ENCODE measurements at places on chromosomes 11 and 22. TPM values are rescaled to one million over a fixed set of nuclear protein-coding genes. Genes with fewer than 3 reads are reported as not detected.
A peak's percentile ranks its signal among the peaks of the same experiment; 100 is the strongest.

Gene LIPT2
- 6.9 TPM for total RNA-seq

Gene BIK
- total RNA-seq, result not detected

Gene KIRREL3
- total RNA-seq, result not detected

Gene SMTNL1
- not detected for total RNA-seq

GRCh38 chr11:107591378-107592230 is 657 bp downstream of the ELMOD1 start:
- no peak overlapping the region for H3K4me3 ChIP-seq
- peaks cover 19% of the 10 kb centered on the region for H3K4me1 ChIP-seq
- peaks cover 25% of the 10 kb centered on the region for H3K27me3 ChIP-seq
- H3K27ac ChIP-seq, result no peak overlapping the region

GRCh38 chr11:64842366-64842759 is 2.1 kb downstream of the CDC42BPG start:
- H3K4me1 ChIP-seq, result peaks cover 21% of the 10 kb centered on the region
- H3K36me3 ChIP-seq, result peaks cover 22% of the 10 kb centered on the region
- no peak for DNase-seq
- H3K27ac ChIP-seq, result peak overlapping the region; percentile 78
- H3K4me3 ChIP-seq, result no peak overlapping the region

DNA sequence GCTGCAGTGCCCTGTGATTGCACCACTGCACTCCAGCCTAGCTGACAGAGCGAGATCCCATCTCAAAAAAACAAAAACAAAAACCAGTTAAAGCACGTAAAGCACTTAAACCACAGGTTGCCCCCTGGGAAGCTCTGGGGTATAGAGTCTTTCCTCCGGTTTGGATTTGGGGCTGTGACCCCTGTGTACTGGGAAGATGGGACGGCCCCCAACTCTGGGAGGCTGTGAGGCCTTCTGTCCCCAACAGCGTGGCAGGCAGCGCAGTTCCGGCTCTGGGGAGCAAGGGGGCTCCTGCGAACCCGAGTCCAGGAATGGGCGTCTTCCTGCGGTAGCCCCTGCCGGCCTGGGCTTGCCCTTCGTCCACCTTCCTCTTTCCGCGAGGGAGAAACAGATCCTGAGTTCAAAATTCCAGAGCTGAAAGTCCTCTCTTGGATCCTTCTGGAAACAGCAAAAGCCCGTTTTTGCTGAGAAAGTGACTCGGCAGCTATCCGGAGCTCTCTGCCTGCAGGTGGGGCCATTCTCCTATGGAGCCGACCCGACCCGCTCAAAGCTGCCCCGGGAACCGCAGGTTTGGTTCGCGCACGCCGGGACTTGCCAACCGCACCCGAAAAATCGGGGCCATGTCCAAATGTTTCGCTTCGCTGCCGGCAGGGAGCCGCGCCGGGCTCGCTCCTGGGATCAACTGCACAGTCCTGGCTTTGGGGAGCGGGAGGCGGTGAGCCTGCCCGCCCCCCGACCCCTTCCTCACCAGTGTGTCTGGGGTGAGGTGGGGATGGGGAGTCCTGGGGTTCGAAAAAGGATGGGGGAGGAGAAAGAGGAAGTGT is 36.3 kb upstream of the POLA2 start:
- peak overlapping the region; percentile 35 for H3K4me3 ChIP-seq
- H3K4me1 ChIP-seq, result peaks cover 37% of the 10 kb centered on the region
- no peak overlapping the region for H3K27ac ChIP-seq
- H3K36me3 ChIP-seq, result no peaks in the 10 kb centered on the region

DNA sequence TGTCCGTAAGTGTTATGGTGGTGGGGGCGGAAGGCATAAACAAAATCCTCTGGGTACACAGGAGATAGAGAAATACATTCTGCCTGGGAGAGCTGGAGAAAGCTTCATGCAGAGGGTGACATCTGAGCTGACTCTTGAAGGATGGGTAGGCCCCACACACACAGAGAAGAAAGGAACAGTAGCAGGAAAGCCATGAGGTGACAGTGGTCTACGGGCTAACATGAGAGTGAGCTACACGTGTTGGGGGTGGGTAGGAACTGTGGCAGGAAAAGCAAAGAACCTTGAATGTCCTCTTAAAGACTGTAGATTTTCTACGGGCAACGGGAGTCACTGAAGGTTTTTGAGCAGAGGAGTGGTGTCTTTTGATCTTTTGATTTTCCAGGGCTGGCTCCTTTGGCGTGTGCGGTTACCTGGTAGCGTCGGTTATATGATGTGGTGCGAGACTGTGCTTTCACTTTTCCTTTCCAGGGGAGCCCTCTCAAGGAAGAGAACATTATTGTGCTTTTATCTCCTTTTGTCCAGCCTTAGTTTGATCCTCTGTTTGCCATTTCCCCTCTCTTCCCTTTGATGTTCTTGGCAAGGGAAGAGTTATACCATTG is 39.7 kb downstream of the ADAMTS8 start:
- no peaks in the 10 kb centered on the region for H3K36me3 ChIP-seq
- H3K4me1 ChIP-seq, result peaks cover 14% of the 10 kb centered on the region
- DNase-seq, result no peak
- no peak overlapping the region for H3K27ac ChIP-seq
- H3K27me3 ChIP-seq, result no peaks in the 10 kb centered on the region

GRCh38 chr22:35089139-35089538 is 23.2 kb downstream of the ISX start:
- no peak for DNase-seq
- H3K4me1 ChIP-seq, result no peaks in the 10 kb centered on the region
- no peaks in the 10 kb centered on the region for H3K36me3 ChIP-seq
- no peaks in the 10 kb centered on the region for H3K27me3 ChIP-seq
- H3K4me3 ChIP-seq, result no peak overlapping the region

DNA sequence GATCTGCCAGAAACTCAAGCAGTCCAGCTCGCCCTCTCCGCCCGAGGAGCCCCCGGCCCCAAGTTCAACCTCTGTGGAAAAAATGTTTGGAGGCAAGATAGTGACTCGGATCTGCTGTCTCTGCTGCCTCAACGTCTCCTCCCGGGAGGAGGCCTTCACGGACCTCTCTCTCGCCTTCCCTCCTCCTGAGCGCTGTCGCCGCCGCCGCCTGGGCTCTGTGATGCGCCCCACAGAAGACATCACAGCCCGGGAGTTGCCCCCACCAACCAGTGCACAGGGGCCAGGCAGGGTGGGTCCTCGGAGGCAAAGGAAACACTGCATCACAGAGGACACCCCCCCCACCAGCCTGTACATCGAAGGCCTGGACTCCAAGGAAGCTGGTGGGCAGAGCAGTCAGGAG is 20.8 kb downstream of the USP35 start:
- H3K36me3 ChIP-seq, result no peaks in the 10 kb centered on the region
- H3K27ac ChIP-seq, result no peak overlapping the region
- H3K27me3 ChIP-seq, result no peaks in the 10 kb centered on the region
- no peaks in the 10 kb centered on the region for H3K4me1 ChIP-seq

GRCh38 chr22:23520863-23521440 is 59.1 kb downstream of the IGLL1 start:
- peak overlapping the region; percentile 97 for H3K27ac ChIP-seq
- H3K27me3 ChIP-seq, result no peaks in the 10 kb centered on the region
- H3K4me3 ChIP-seq, result peak overlapping the region; percentile 51
- H3K4me1 ChIP-seq, result peaks cover 22% of the 10 kb centered on the region

GRCh38 chr11:12212174-12212820 is 101.9 kb downstream of the MICAL2 start:
- no peak overlapping the region for H3K4me3 ChIP-seq
- peaks cover 32% of the 10 kb centered on the region for H3K4me1 ChIP-seq
- no peak overlapping the region for H3K27ac ChIP-seq
- no peak for DNase-seq
- H3K27me3 ChIP-seq, result no peaks in the 10 kb centered on the region

GRCh38 chr22:44554411-44554810 is 56.4 kb upstream of the RTL6 start:
- H3K27ac ChIP-seq, result no peak overlapping the region
- H3K36me3 ChIP-seq, result no peaks in the 10 kb centered on the region
- peaks cover 10% of the 10 kb centered on the region for H3K4me1 ChIP-seq
- no peaks in the 10 kb centered on the region for H3K27me3 ChIP-seq
- DNase-seq, result no peak

- no peak for DNase-seq
- no peak overlapping the region for H3K4me3 ChIP-seq
- H3K4me1 ChIP-seq, result no peaks in the 10 kb centered on the region
Observed at GRCh38 chr11:74776546-74776945, 27.9 kb downstream of the RNF169 start.

DNA sequence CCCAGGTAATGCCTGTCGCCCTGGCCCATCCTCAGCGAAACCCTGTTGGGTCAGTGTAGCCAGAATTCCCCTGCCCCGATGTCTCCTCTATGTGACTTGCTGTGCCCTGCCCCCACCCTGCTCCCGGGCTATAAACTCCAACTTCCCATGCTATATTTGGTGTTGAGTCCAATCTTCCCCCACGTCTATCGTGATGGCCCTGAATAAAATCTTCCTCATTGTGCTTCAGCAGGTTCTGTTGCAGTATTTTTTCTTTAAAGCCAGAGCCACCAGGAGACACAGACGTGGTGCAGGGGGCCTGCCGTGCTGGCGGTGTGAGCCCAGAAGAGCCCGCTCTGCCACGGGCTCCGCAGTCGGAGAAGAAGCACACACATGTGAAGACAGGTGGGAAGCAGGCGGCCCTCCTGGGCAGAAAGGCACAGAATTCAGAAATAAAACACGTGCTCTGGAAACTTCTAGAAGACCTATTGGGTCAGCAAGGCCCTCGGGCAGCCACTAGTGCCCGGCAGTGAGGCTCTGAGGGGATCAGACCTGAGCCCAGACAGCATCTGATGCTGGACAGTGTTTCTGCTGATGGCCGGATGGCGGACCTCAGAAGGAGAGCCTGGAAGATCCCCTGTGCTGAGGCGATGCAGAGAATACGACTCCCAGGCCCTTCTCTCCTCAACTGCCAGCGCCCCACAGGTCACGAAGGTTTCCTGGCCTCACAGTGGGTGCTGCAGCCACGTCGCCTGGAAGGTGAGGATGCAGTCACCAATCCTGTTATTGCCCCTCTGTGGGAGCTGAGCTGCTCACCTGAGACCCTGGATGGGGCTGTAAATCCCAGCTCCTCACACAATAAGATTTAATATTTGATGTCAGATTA is 501.9 kb downstream of the BRD1 start:
- no peak overlapping the region for H3K4me3 ChIP-seq
- H3K4me1 ChIP-seq, result no peaks in the 10 kb centered on the region
- no peaks in the 10 kb centered on the region for H3K27me3 ChIP-seq
- DNase-seq, result peak; percentile 50
- H3K27ac ChIP-seq, result no peak overlapping the region

DNA sequence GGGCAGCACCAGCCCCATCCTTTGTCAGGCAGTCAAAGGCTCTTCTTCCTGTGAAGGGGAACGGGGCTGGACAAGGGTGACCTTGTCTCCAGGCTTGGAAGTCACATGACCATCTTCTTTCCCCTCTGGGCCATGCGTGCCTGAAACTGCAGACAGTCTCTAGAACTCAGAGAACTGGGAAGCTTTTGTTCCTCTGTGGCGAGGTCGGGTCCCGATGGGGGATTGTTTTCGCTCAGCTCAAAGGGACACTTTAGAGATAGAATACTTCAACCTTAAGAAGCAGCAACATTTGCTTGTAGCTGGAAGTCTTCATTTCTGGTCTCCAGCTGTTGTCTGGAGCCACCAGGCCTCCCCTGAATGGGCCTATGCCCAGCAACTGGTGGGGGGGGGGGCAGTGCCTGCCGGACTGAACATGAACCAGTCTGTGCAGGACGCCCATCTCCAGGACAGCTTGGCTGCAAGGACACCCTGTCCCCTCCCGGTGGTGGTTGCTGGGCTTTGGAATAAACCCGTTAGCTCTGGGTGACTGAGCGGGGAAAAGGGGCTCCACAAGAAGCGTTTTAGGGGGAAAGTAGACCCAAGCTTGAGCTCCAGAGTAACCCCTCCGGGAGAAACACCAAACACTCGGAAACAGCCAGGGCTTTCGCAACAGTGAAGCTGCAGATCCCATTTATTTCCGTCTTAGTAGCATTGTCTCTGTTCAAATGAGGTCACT is 55.7 kb upstream of the EMID1 start:
- DNase-seq, result no peak
- H3K4me1 ChIP-seq, result peaks cover 22% of the 10 kb centered on the region
- peak overlapping the region; percentile 65 for H3K27ac ChIP-seq
- no peak overlapping the region for H3K4me3 ChIP-seq
- no peaks in the 10 kb centered on the region for H3K36me3 ChIP-seq

DNA sequence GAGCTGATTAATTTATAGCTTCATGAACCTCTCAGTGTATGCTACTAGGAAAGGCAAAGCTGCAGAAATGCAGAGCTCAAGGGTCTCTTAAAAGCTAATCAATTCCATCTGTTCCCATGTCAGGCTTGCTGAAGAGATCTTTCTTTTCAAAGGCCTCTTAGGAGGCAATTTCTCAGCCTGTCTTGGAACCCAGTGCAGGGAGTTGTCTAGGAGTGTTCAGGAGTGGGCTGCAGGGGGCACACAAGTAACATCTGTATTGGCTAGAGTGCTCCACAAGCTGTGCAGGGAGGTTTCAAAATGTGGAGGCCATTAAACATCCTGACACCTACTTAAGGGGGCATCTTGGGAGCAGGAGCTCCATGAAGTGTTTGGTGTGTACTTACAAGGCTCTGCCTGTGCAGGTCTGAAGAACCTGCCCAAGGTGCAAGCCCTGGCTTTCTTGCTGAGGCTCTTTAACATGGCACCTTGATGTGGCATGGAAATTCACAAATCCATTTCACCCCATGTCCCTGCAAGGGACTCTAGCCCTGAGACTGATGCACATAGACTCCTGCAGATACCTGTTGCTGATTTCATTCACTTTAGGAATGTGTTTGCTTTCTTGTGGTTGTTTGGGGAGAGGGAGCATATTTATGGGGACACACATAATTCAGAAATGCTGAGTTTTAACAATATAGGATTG is 134.7 kb downstream of the ME3 start:
- H3K27ac ChIP-seq, result no peak overlapping the region
- peaks cover 3% of the 10 kb centered on the region for H3K4me1 ChIP-seq
- no peaks in the 10 kb centered on the region for H3K27me3 ChIP-seq
- H3K4me3 ChIP-seq, result no peak overlapping the region
- no peak for DNase-seq
- no peaks in the 10 kb centered on the region for H3K36me3 ChIP-seq

DNA sequence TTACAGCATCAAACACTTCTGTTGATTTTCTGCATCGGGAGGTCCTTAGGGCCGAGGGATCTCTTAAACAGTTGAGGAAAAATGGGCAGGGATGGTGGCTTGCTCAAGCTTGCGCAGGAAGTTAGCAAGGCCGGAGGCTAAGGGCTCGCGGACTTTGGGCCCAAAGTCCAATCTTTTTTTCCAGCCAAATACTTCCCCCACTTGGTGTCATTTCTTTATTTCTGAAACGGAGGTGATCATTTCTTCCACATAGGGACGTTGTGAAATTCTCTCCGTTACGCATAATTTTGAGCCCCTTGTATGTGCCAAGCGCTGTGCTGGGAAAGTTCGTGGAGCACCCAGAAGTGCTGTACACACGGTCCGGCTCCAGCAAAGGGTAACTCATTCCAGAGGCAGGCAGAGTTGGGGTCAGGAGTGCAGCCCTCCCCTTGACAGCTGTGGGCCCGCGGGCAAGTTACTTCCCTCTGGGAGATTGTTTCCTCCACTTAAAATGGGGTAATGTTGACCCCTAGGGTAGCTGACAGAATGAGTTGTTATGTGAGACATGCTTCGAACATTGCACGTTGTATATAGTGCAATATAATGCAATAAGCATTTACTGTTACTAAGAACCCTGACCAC is 809 bp downstream of the MIEF1 start:
- H3K36me3 ChIP-seq, result peaks cover 32% of the 10 kb centered on the region
- DNase-seq, result no peak
- H3K27me3 ChIP-seq, result no peaks in the 10 kb centered on the region
- peak overlapping the region; percentile 84 for H3K4me3 ChIP-seq
- H3K4me1 ChIP-seq, result peaks cover 34% of the 10 kb centered on the region

All from upper lobe of left lung (tissue), 6 donors.